ENCODE measurements at places on chromosomes 4 and X.

DNA sequence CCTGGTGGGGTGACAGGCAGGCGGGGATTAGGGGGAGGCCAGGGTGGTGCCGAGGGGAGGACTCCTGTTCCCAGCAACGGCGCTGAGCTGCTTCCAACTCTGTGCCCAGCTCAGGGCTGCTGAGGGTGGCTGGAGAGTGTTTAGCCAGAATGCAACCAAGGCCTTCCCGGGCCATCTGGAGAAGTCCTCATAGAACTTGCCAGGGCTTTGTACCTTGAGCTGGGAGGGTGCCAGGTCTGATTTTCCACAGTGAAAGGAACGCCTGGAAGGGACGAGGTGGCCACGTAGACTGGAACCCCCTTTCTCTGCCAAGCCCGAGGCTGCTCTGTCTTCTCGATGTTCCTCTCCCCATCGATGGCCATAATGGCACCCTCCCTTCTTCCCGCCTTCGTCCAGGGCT lies 57.0 kb upstream of the GPR78 start:
- no peak for DNase-seq

DNA sequence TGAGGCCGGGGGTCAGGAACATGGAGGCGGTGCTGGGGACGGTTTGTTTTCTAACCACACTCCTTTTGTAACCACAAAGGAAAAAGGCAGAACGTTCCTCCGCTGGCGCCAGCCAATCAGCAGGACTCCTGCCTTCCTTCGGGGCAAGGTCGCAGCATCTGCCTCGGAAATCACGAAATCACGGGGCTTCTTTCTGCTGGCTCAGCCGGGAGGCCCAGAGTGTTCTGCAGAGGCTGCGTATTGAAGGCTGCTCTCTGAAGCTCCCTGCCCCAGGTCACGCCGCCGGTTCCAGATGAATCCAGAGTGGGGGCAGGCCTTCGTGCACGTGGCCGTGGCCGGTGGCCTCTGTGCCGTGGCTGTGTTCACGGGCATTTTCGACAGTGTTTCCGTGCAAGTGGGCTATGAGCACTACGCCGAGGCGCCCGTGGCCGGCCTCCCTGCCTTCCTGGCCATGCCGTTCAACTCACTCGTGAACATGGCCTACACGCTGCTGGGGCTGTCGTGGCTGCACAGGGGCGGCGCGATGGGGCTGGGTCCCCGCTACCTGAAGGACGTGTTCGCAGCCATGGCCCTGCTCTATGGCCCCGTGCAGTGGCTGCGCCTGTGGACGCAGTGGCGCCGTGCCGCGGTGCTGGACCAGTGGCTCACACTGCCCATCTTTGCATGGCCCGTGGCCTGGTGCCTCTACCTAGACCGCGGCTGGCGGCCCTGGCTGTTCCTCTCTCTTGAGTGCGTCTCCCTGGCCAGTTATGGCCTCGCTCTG lies 9.4 kb downstream of the TMEM187 start:
- peak; percentile 36 for DNase-seq

GRCh38 chr4:46389301-46389775 lies 590 bp downstream of the GABRA2 start:
- DNase-seq, result peak; percentile 61

DNA sequence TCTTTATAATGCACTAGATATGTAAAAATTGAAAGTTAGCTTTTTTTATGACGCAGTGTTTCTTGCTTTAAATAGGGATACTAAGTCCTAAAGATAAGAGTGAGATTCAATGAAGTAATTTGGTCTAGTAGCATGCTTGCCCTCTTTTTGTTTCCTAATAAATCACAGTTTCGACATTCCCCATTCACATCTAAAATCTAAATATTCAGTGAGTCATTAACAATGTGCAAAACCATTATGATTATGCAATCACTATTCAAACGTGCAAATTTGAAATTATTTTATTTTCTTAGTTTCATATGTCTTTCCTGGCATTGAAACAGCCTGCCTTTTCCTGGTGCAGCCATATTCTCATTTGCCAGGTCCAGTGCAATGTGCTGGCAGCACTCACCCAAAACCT lies 1350.5 kb upstream of the PABPC4L start:
- DNase-seq, result no peak

GRCh38 chrX:103510031-103510430 lies 9.3 kb downstream of the RAB40A start:
- DNase-seq, result no peak

GRCh38 chrX:17527922-17528321 lies 152.9 kb downstream of the NHS start:
- no peak for DNase-seq

GRCh38 chr4:98663226-98664006 lies 5.0 kb upstream of the TSPAN5 start:
- no peak for DNase-seq

DNA sequence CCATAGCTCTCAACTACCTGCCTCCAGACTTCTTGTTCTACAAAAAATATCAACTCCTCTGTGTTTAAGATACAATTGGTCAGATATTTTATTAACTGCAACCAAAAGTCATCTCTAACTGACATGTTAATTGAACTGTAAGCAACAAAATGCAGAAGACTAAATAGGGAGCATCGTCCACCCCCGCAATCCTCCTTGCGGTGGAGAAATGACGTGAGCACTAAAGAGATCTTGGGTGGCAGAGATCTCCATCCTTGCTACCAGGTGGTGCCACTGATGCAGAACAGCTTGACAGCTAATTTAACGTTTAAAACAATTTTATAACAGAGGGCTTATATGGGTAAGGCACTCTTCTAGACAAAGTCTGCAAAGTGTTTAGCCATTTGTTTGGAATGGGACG lies 164.4 kb upstream of the FTHL17 start:
- DNase-seq, result no peak

GRCh38 chrX:98924511-98924910 lies 1485.6 kb downstream of the PCDH19 start:
- DNase-seq, result peak; percentile 46

GRCh38 chr4:163679189-163679588 lies 184.7 kb downstream of the TMA16 start:
- no peak for DNase-seq

GRCh38 chr4:127634181-127634580 lies 1.4 kb downstream of the INTU start:
- peak; percentile 71 for DNase-seq

DNA sequence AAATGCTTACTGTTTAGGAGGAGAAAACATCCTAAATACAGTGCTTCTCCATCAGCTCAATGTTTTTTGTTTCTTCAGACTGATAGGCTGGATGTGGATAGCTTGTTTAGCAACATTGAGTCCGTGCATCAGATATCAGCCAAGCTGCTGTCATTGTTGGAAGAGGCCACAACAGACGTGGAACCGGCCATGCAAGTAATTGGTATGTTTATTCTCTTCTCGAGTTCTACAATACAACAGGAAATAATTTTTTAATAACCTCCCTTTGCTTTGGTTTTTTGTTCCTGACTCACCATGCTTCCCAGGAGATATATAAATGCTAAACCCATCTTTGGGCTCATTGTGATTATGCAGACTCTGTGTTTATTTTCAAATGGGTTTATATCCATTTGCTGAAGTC lies 60.9 kb downstream of the ARHGEF38 start:
- no peak for DNase-seq

DNA sequence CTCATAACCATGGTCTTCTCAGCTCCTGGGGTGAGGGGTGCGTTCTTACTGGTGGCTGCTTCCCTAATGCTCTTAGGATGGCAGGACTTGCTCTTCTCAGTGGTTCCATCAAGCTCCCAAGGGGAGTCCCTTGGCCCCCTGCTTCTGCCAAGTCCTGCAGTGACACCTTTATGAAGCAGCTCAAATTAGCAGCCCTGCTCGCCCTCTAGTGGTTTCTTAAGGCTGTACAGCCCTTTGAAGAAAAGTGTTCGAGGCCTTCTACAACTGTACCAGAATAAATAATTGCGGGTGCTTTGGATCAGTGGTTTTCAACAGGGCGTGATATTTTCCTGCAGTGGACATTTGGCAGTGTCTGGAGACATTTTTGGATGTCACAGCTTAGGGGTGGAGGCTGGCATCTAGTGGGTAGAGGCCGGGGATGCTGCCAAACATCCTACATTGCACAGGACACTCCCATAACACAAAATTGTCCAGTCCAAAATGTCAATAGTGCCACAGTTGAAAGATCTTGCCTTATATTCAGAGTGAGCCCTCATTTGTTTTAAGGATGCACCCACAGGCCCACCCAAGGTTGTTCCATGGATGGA lies 204.7 kb upstream of the S100G start:
- peak; percentile 22 for DNase-seq

DNA sequence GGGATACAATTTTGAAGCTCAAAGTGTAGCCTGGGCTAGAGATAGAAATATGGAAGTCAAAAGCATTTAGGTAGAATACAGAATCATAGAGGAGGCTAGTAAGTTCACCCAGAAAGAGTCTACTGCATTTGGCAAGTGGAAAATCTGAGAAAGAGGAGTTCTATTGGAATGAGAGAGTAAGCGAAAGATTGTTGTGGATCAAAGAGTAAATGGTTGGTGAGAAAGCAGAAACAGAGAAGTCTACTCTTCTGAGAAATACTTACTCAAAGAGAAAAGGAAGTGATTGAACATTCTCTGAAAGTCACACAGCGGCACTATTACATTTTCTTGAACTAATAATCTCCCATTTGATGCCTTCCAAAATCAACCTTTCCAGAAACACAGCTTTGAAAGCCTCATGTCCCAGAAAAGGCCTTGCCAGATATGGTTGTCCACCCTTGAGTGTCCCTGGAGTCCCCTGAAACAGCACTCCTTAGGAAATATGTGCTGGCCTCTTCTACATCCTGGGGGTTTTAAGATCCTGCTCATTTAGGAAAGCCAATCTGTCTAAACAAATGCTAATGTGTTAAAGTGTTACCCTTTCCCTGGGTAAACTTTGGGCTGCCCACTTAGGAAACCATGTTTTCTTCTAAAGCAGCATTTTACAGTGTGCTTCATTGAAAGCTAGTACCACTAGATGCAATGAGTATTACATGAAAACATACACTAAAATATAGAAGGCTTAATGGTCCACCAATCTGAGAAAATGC lies 132.6 kb downstream of the INPP4B start:
- DNase-seq, result no peak

GRCh38 chr4:3766785-3767569 lies 792 bp downstream of the ADRA2C start:
- DNase-seq, result peak; percentile 18

DNA sequence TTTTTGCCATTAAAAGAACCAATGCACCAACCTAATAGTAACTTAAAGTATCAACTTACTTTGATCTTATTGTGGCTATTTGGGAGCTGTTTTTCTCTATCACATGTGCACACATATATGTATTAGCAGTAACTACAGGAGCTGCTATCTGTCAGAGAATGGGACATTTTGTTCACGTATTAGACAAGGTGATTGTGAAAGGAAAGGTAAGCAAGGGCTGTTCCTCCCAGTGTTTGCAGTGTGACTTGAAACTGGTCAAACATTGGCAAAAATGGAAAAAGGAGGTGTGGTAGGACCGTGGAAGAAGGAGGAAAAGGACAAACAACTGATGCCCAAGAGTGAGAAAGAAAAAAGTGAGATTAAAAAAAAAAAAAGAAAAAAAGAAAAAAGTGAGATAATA lies 43.1 kb upstream of the KLHL2 start:
- no peak for DNase-seq
